ENCODE measurements at places on chromosomes 5 and 9.
A peak's percentile ranks its signal among the peaks of the same experiment; 100 is the strongest.

DNA sequence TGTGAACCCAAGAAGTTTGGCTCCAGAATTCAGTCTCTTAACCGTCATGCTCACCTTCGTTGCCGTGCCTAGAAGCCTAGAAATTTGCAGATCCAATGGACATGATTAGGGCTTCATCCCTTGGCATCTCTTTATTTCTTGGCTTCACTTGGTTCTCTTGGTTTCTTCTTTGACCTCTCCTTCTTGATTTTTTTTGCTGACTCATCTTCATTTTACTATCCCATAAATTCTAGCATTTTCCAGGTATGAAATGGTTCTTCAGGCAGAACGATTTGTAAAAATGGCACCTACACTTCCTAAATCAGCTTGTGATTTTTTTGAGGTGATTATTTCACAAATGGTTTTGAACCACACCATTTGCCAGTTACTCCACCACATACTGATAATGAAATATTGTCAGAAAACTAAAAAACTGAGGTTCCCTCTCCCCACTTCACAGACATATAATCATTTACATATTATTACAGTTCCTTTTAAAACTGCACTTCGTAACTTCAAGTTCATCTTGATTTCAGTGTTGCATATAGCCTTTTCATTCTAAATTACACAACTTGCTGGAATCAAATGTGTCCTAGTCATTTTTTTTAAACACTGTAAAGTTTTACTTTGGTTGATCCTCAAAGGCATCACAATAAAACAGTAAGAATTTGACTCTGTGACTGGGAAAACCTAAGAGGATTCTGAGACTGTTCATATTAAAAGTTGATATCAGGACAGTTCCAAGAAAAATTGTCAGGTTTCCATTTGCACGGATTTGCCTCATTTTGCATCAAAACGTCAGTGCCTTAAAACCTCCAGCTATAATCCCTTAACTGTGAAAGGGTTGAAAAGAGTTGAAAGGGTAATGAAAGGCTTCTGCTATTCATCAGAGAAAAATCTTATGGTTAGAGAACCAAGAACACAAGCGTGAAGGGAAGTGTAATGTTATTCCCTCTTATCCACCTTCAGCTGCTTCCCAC lies 8.9 kb upstream of the NREP start:
- no peak for DNase-seq

DNA sequence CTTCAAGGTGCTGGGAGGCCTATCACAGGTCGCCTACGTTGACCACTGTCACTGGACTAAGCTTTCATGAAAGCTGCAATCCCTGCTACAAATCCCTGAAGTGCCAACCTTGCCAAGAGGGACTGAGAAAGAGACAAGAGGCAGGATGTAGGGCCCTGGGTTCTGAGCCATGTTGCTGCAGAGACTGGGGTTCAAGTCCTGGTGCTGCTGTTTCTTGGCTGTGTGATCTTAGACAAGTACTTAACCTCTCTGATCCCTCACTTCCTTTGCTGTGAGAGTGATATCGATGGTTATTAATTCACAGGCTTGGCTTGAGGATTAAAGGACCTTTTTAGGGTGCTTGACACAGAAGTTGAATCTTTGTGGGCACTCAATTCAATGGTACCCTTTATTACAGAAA lies 15.5 kb downstream of the CSF1R start:
- DNase-seq, result no peak

DNA sequence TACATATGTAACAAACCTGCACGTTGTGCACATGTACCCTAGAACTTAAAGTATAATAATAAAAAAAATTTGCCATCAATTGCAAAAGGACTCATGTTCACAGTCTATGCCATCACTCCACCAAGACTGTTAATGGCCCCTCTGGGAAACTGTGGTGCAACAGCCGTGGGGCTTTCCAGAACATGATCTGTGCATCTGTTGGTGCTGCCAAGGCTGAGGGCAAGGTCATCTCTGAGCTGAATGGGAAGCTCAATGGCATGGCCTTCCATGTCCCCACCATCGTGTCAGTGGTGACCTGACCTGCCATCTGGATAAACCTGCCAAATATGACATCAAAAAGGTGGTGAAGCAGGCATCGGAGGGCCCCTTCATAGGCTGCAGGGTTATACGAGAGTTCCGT lies 33.4 kb upstream of the AGXT2 start:
- no peak for DNase-seq

DNA sequence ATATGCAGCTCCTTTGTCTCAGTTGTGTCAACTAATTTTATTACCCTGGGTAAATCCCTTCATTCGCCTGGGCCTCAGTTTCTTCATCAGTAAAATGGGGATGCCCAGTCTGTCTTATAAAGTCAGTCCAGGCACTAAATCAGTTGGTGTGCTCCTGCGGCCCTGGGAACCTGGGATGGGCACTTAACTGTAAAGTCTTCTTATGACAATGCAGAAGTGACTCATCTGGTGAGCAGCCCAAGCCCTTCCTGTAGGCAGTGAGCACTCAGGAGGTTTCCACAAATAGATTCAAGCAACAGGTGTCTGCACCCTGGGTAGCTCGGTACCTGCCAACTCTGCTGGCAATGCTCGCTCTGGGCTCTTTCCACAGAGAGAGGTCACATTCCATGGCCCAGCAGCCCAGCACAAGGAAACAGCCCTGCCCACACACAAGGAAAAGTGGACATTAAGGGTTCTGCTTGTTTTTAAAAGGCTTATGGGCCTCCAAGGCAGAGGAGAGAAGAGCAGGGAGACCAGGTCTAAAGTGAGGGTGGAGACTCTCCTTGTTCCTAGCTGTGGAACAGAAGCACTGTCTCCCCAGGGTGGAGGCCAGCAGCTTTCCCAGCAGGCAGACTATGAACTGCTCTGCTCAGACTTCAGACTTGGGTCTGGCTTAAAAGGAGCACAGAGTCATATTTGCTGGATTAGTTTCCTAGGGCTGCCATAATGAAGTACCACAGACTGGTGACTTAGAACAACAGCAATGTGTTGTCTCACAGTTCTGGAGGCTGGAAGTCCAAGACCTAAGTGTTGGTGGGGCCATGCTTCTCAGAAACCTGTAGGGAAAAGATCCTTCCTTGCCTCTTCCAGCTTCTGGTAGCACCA lies 89.7 kb upstream of the ADRA1B start:
- no peak for DNase-seq

- no peak for DNase-seq
These were observed 568.9 kb downstream of the CCDC171 start for GRCh38 chr9:16121601-16122286.

DNA sequence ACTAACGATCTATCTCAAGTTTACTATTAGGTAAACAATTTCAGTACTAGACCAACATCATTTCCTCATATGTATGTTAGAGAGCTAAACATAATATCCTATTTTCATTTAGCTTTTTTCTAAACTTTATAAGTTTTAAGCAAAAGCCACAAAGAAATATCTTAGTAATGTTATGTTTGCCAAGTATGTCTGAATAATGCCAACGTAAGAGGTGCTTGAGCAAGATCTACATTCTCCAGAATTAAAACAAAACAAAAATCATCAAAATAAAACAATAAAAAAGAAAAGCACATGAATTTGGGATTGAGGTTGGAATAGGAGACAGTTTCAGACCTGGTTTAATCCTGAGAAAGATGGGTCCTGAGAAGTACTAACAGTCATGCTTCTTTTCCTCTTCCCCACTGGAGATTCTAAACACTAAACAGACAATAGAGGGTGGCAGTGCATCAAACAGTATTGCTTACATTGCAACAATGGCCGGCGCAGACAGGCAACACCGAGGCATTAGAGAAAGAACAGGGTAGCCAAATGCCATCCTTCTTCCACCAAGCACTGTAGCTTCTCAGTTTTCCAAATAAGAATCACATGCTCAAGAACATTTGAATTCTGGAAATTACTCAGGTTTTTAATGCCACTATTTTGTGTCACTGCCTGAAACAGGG lies 33.6 kb downstream of the CSNK1A1 start:
- DNase-seq, result peak; percentile 44

DNA sequence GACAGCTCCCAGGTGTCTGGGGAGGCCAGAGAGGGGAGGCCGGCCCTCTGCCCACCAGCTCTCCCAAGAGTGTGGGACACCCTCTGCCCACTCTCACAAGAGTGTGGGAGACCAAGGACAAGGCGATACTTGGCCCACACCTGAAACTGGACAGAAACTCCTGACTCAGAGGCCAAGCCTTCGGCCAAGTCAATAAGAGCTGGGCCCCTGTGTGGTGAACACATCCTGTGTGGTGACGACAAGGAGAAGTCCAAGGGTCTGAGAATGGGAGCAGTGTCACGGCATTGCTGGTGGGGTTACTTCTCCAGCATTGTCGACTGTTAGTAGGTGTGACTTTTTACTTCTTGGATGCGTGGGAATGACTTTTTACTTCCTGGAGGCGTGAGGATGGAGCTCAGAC lies 14.6 kb upstream of the F2RL1 start:
- no peak for DNase-seq

DNA sequence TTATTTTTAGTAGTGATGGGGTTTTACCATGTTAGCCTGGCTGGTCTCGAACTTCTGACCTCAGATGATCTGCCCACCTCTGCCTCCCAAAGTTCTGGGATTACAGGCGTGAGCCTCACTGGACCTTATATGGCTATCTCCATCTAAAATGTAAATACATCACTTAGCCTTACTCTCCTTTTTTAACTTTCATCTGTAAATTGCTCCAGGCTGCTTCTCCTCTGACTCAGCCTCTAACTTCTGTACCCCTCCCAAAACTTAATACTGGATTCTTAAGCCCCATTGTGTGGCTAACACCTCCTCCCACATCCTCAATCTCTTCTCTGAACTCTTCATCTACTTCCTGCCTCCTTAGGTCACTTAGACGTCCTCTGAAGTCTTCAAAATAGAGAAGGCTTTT lies 4.0 kb downstream of the SNX30 start:
- no peak for DNase-seq

GRCh38 chr9:5630081-5630507 lies 1.2 kb downstream of the RIC1 start:
- DNase-seq, result no peak

GRCh38 chr5:127791439-127791838 lies 88.2 kb downstream of the CCDC192 start:
- DNase-seq, result no peak

- no peak for DNase-seq
These were observed 4.2 kb downstream of the SERINC5 start for GRCh38 chr5:80251636-80252035.

DNA sequence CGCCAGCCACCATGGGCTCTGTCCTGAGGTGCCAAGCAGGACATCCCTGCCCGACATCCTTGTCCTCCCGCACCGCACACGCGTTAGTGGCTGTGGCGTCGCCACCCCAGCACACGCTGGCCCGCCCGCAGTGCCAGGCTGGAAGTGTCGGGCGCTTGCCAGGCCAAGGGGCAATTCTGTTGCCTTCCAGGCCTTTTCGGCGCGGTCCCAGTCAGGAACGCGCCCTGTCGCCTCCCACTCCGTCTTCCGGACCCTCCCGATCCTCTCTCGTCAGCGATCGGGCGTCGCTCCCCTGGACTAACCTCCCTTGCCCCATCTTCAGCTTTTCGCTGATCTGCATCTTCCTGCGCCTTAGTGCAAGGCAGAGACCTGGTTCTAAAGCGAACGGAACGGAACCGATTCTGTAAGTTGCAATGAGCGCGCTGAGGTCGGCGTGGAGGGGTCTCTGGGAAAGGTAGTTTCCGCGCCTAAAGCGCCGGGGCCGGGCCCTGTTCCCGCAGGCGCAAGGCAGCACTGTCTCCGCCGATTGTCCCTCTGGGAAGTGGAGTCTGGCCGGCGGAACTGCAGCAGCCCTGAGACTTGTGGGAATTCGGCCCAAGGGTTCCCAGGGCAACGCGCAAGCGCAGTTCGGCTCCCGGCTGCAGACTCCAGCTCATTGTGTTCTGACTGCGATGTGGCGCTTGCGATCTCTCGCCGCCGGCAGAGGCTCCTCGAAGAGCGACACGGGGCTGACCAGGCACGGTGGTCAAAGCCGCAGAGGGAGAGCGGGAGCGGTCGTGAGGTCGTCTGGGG lies at the start of gene ZNF454:
Gene ZNF454, plus strand, starts transcription at position 630 of the 792 bp plus-strand sequence. CDS start 1,594 bp downstream, outside the sequence.
- peak; percentile 95 for DNase-seq

- DNase-seq, result no peak
These were observed 160.7 kb downstream of the PDE4D start for GRCh38 chr5:59732806-59733205.

GRCh38 chr9:84718476-84718875 lies 48.9 kb downstream of the NTRK2 start:
- no peak for DNase-seq

DNA sequence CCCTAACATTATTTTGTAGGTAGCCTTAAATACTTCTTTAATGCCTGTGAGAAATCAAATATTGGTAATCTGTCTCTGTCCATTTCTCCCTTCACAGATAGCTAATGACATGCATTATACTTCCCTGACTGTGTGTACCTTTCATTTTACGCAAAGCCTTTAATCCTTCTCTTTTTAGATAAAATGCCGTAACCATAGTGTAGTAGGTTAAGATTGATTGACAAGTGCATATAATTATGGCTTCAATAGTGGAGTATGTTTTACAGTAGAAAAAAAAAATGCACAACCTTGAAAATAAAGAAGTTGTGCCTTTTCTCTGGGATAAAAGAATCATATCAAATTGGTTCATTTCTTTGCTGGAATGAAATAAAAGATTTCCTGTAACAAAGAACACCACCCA lies 559.6 kb upstream of the GRAMD2B start:
- DNase-seq, result no peak

- peak; percentile 43 for DNase-seq
These were observed 1.4 kb downstream of the NRG2 start for GRCh38 chr5:140041492-140042392.

DNA sequence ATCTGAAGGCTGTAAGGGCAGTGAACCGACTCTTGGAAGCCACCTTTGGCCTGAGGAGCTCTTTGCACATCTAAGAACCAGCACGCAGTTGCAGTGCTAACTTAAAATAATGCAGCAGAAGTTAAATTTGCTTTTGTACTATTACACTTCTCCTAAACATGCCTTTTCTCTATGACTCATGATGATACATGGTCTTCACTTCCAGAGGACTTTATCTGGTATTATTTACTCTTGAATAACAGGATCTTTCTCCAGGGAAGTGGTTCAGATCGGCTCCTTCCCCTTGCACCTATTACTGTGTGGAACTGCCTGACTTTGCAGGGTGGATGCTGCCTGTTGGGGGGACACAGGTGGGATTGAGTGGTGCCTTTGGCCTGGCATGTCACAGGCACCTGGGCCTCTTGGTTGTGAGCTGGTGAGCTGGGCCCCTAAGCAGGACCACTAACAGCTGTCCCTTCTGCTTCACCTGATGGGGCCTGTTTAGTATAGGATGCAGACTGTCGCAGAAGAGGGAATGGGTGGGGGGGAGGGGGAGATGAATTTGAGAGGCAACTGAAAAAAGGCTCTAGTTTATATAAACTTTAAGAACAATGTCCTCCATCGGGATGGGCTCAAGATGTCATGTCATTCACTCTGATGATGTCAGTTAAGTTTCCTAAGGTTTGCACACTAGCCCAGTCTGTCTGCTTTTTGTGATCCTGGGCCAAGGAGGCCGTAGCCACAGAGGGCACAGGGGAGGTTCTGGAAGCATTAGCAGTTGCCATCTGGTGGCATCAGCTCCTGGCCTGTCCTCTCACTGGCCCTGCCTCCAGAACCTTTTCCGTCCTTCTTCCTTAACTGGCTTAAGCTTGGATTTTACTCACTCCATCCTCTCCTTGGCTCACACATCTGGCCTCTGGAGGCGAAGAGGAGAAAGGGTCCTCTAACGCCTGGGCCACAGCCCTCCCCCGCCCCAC lies 33.9 kb upstream of the GABBR2 start:
- no peak for DNase-seq

Measured in nucleus accumbens (tissue), 56 donors.